ENCODE measurements at places on chromosomes 2 and 18. TPM values are rescaled to one million over a fixed set of nuclear protein-coding genes. Genes with fewer than 3 reads are reported as not detected.

RAB11FIP5 gene
- 49.6 TPM for polyA plus RNA-seq

KLHL41 gene
- 0.71 TPM for polyA plus RNA-seq

CD28 gene
- polyA plus RNA-seq: 0.37 TPM

TMEM178A gene
- 48.0 TPM for polyA plus RNA-seq

SCN3A gene
- polyA plus RNA-seq: 0.11 TPM

DNA sequence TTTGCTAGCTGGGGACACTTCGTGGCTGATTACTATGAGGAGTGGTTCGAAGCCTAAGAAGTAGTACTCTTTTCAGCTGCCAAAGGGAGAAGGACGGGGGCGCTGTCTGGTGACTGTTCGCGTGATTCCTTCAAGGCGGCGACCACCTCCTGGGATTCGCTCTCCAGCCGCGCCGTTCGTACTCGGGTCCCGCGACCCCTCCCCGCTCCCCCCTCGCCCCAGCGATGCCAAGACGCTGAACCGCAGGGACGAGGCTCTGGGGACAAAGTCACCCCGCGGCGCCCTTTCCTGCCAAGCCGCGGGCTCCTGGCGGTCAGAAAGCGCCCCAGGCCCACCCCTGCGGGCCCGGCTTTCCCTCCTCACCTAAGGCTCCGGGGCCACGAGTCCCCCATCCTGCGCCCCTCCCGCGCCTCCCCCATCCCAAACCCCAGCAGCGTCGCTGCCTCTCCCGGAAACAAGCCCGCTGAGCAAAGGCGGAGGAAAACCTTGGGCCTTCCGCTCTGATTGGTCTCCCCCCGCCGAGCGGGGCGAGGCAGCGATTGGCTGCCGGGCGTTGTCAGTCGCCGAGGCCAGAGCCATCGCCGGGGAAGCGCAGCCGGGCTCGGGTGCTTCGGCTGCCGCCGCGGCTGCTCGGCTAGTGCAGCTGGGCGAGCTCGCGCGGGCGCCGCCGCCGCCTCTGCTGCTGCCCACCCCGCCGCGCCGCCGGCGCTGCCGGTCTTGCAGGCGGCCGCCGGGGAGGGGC is 404.3 kb downstream of the XIRP2 start:
- DNase-seq: peak; percentile 98

- DNase-seq: no peak
These were observed 29.9 kb upstream of the AGAP1 start for GRCh38 chr2:235463893-235464292.

DNA sequence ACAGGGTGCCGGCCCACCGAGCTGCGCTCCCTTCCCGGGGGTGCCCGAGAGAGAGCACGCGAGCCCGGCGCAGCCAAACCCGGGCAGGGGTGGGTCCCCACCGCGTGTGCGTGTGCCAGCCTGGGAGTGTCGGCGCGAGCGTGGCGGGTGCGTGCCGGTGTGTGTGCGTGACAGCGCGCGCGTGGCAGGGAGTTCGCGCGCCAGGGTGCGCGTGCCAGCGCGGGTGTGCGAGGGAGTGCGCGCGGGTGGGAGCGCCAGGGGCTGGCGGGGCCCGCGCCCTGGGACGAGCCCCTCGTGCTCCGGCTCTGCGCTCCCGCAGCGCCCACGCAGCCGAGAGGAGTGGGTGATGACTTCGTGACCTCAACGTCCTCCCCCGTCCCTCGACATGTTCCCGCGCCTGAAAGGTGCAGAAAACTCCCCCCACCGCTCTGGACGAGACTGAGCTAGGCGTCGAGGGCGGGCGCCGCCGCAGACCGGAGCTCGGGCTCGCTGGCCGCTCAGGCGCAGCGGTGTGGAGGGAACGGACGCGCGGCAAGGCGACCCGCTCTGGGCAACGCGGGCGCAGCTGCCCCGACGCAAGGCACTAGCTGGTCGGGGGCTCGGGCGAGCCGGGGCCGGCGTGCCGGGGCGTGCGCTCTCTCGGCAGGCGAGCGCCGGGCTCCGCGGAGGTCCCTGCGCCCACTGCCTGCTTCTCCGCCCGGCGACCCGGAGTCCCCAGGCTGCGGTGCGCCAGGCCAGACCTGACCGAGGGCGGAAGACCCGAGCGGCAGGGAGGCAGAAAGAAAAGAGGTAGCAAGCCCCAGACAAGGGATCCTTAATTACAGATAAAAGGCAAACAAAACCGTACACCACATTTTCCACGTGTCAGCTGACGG is 582.8 kb downstream of the ZEB2 start:
- peak; percentile 78 for DNase-seq

DNA sequence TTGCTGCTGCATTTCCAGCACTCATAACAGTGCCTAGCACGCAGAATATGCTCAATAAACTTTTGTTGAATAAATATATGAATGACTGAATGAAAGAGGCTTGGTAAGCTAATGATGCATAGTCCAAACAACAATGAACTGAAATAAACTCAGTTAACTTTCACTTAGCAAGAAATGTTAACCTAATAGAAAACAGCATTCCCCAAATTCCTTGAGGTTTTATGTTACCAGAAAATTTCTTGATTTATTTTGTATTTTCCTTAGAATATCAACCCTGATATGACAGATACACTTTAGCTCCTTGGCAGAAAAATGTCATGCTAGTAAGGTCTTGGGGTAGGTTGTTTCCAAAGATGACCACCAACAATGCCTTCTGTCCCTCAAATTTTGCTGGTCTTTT is 217.4 kb downstream of the KCNE4 start:
- DNase-seq: no peak
